ENCODE measurements at places on chromosomes 13 and 19.

- no peak for DNase-seq
Measured at GRCh38 chr13:40207001-40207478, 459.4 kb downstream of the FOXO1 start.

- no peak for DNase-seq
Measured at GRCh38 chr19:40302224-40303011, 17.3 kb upstream of the AKT2 start.

DNA sequence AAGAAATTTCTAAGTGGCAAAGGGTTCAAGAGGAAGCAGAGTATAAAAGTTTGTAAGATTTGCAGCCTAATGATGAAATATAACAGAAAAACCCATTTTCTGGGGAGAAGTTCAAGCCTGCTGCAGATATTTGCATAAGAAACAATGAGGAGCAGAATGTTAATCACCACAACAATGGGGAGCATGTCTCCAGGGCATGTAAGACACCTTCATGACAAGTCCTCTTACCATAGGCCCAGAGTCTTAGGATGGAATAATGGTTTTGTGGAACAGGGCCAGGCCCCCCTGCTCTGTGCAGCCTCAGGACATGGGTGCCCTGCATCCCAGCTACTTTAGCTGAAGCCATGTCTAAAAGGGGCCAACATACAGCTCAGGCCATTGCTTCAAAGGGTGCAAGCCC, 809.0 kb upstream of the SLITRK5 start:
- no peak for DNase-seq

- DNase-seq = no peak
Measured at GRCh38 chr19:44690131-44690440, 8.9 kb upstream of the CEACAM16 start.

DNA sequence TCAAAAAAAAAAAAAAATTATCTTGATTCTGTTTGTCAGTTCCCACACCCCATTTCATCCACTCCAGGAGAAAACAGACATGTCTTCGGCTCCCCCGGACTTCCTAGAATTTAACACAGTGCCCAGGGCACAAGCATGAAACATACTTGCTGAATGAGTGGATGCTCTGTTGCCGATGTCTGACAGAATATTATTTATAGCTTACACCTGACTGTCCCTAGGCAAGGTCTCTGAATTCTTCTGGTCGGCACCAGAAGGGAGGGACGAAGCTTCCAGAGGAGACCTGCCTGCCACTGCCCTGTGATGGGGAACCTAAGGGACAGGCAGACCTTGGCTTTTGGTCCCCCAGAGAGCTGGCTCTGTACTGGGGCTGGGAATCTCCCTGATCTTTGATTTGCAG, 43.9 kb upstream of the PEG3 start:
- no peak for DNase-seq

DNA sequence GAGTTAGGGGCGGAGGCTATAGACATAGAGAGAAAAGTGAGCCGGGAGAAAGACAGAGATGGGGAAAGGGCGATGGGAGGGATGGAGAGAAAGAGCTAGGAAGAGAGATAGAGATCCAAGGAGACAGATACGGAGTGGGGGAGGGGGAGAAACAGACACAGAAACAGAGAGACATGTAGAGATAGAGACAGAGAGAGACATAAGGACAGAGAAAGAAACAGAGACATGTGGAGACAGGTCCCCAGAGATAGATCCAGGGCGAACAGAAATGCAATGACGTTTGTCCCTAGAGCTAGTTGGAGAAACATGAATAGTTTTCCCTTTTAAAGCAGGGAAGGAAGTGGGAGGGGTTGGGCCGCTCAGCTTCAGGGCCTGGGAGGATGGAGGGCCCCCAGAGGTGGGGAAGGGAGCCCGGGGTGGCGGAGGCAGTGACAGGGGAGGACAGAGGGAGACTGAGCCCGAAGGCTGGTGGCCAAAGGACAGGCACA, 4.6 kb downstream of the PPP1R14A start:
- no peak for DNase-seq

GRCh38 chr13:34588362-34588761, 353.7 kb upstream of the NBEA start:
- DNase-seq = no peak

GRCh38 chr13:110911880-110912279, 3.0 kb downstream of the ANKRD10 start:
- no peak for DNase-seq

- DNase-seq = no peak
Measured at GRCh38 chr19:41016488-41017071, 25.5 kb downstream of the CYP2B6 start.

DNA sequence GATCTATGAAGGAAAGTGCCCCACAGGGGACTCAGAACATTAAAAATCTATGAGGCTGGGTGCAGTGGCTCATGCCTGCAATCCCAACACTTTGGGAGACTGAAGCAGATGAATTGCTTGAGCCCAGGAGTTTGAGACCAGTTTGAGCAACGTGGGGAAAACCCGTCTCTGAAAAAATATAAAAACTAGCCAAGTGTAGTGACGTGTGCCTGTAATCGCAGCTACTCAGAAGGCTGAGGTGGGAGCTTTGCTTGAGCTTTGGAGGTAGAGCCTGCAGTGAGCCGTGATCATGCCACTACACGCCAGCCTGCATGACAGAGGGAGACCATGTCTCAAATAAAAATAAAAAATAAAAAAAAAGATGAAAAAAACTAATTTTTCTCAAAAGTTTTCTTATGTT, 1070.6 kb downstream of the PCDH9 start:
- DNase-seq = no peak

DNA sequence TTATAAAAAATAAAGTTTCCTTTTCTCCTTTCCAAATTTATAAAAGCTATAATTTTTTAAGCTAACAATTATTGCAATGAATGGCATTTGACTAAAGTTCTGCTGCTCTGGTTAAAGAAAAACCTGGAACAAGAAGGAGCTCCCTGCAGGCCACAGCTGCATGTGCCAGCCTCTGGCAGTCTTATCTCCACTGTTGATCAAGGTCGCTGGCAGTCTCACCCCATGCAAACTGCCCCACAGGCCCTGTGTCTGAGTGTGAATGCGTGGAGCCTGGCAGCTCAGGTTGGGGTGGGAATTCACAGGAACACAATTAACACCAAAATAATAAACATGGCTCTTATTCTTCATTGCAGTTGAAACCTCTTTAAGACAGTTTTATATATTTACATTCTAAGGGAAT, 30.2 kb upstream of the FREM2 start:
- DNase-seq = no peak

- DNase-seq = no peak
Measured at GRCh38 chr13:30143666-30144400, 163.5 kb downstream of the KATNAL1 start.

DNA sequence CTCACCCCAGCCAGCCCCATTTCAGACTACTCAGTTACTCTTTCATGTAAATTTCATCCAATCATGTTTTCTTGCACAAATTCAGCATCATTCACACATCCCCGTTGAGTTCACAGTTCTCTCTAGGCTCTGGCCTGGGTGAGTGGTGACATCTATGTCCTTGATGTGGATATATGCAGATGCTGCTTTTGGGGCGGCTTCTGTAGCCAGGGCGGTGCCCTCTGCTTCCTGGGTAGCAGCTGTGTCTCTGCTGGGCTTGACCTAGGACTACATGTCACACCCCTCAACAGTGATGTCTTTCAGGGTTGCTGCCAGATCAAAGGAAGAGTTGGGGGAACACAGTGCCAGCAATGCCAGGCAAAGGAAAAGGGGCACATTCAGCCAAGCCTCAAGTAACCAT, 68.5 kb upstream of the KCTD15 start:
- DNase-seq = no peak

GRCh38 chr13:23715762-23716235, 145.6 kb downstream of the TNFRSF19 start:
- DNase-seq = no peak

GRCh38 chr19:33290956-33291622, 11.2 kb downstream of the CEBPA start:
- no peak for DNase-seq

GRCh38 chr13:28448651-28449358, 46.1 kb downstream of the FLT1 start:
- no peak for DNase-seq

DNA sequence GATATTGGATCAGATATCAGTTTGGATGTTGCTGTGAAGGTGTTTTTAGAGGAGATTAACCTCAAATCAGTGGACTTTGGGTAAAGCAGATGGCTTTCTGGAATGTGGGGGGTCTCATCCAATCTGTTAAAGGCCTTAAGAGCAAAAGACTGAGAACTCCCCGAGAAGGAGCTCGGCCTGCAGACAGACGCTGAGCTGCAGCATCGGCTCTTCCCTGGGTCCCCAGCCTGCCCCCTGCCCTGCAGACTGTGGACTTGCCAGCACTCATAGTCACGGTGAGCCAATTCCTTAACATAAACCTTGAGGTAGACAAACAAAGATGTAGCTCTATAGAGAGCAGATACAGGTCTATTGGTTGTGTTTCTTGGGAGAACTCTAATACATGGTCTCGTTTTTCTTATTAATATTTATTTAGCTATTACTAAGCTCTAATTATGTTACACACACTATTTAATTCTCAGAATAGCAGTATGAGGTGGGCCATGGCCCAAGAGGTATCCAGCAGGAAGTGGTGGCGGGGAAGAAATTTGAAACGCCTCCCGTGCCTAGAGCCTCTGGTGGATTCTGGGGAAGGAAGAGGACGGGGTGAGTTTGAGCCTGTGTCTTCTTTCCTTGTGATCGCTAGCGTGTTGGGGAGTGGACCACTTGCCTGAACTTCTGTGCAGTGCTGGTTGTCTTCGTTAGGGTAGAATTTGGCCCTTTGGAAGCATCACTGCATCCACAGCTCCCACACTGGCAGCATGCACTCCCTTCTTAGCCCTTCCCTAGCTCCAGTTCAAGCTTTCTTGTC, 305.3 kb downstream of the TEX29 start:
- no peak for DNase-seq

DNA sequence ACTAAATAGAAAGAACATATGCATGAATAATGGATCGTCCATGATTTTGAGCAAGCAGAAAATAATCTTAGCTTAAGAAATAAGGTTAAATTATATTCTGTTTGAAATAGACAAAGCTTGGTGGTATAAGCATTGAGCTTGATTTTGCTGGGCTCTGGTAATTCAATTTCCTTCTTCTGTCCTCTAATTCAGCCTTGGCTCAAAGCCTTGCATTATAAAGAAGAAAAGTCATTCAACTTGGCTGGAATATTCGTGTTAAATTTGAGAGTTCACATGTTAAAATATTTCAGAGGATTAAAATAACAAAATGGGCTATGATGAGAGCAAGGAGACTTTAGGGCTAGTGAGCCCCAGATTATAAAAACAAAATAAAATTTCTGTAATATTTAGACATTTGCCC, 415.4 kb upstream of the PCDH20 start:
- no peak for DNase-seq

DNA sequence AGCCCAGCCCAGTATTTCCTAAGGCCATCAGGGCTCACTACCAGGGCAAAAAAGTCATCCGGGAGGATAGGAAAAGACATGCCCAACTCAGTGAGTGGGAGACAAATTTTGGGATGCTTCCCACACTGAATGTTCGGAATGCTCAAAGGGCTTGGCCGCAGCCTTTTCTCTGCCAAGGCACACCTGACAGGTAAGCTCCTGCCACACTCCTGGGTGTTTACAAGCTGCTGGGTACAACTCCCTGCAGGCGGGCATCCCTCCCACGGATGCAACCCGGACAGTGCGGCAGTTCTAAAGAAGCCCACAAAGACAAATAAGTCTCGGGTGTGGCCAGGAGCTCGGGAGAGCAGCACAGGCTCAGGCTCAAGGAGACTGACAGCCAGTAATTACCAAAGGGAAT, 28.1 kb downstream of the SLC7A1 start:
- no peak for DNase-seq

DNA sequence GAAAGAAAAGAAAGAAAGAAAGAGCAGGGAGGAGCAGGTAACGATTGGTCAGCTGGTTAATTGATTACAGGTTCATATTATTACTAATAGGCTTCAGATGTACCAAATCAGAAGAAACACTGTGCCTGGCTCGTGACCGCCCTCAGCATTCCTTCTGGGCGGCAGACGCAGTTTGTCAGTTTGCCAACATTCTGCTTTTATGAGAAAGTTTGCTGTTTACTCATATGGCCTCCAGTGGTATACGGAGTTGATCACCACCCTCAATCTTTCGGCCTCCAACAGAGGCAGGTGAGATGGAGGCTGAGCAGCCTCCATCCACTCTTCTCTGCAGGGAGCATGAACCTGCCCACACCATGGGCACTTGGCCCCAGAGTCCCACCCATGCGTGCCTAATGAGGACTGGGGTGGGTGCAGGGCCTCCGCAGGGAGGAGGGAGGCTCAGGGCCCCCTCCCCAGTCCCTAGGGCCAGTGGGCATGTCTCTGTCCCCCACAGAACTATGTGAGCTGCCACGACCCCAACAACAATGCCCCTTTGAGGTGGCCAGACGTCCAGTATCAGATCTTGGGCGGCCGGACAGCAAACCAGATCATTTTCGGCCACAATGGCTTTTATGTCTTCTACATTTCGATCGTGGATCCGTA, 8.8 kb downstream of the PRR22 start:
- DNase-seq = no peak

GRCh38 chr19:12884926-12885748, 1.9 kb downstream of the KLF1 start:
- peak; percentile 92 for DNase-seq

GRCh38 chr13:67620665-67621064, 390.5 kb upstream of the PCDH9 start:
- no peak for DNase-seq

DNA sequence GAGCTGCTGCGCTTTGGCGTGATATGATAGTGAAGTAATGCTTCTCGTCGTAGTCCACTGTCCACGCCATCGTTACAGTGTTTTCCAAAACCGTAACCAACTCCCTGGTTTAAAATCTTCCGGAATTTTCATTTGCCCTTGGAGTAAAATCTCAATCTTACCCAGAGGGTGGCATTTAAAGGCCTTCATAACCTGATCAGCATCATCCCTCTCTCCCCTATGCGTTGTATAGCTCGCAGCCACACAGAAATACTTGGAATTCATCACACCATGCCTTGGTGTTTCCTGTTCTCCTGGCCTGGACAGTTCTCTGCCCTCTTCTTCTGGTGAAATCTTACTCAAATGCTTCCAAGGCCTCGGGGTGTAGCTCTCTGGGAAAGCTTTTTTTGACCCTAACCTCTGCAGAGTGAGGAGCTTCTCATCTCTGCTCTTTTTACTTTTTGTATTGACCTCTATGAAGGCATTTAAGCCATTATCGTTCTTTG, 839 bp downstream of the MPHOSPH8 start:
- DNase-seq = no peak

- peak; percentile 22 for DNase-seq
Measured at GRCh38 chr13:113029487-113030258, 60.7 kb downstream of the MCF2L start.

- no peak for DNase-seq
Measured at GRCh38 chr13:89267734-89268133, 1596.6 kb downstream of the SLITRK5 start.

- DNase-seq = no peak
Measured at GRCh38 chr13:48647625-48648024, 6.1 kb upstream of the CYSLTR2 start.

DNA sequence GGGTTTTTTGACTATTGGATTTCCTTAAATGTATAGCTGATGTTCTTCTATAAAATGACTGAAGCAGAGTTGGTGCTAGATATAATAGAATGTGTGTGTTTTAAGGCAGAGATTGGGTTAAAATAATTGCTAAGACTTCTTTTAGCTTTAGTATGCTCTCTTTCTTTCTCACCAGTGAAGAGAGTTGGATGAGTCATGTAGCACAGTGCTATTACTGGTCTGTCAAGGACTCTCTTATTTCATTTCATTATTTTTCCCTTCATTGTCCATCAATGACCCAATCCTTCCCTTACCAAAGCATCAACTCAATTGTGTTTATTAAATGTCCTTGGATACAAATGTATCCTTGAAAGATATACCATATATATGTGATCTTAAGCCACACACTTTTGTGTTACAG, 268.9 kb downstream of the IRS2 start:
- DNase-seq = no peak
